ENCODE measurements at places on chromosomes 6 and 20.

DNA sequence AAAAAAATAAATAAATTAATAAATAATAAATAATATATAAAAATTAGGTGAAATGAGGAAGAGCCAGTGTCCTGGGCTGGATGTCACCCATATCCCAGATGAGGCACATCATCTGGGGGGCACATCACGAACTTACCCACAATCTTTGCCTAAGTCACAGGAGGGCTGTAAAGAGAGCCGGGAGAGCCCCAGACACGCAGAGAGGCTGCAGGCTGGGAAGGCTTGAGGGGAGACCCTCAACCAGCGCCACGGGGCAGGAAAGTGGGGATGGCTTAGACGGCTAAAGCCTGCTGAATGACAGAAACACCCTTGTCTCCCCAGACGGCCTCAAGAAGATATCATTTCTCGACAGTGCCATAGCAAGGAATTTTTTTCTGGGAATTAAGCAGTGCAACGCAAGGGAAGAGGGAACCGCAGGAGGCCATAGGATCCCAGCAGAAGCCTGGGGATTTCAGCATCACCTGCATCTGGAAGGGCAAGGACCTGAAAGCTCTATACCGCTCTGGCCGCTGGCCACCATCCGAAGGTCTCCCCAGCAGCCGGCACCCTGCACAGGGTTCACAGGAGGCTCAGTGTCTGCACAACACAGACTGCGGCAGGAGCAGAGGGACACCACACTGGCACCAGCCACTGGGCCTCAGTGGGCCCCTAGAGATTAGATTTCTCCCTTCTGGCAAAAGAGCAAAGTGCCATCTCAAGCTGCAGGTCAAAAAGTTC lies 22.8 kb upstream of the NXT1 start:
- DNase-seq = no peak

DNA sequence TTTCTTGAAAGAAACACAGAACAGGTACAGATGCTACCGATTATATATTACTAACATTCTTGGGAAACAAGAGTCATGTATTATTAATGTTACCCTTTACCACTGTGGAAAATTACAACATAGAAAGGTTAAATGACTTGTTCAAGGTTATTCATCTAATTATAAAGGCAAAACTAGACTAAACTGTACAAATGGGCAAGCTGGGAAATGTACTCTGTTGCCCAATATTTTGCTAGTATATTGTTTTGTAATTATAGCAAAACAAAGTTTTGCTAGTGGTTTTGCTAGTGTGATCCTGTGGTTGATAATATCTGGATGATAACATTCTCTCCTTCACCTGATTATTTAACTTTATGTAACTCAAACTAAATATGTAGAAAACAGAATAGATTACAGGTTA lies 96.5 kb downstream of the TINAG start:
- DNase-seq = no peak

GRCh38 chr6:132361101-132361500 lies 40.2 kb downstream of the MOXD1 start:
- no peak for DNase-seq

DNA sequence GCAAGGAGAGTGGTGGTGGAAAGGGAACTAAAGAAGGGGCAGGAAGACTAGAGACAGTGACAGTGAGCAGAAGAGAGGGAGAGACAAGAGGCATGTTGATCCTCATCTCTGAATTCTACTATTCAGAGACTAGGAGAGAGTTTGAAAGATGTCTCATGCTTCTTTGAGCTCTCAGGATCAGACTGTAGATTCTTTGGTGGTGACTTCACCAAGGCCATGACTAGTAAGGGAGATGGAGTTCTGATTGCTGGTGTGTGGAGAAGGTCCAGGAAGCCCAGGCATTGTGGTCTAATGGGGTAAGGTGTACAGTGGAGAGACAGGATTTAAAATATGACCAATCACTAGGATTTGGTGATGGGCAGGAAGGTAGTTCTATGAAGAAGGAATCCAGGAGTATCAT lies 713 bp downstream of the WFDC9 start:
- no peak for DNase-seq

GRCh38 chr6:163771180-163771579 lies 356.7 kb downstream of the QKI start:
- no peak for DNase-seq

DNA sequence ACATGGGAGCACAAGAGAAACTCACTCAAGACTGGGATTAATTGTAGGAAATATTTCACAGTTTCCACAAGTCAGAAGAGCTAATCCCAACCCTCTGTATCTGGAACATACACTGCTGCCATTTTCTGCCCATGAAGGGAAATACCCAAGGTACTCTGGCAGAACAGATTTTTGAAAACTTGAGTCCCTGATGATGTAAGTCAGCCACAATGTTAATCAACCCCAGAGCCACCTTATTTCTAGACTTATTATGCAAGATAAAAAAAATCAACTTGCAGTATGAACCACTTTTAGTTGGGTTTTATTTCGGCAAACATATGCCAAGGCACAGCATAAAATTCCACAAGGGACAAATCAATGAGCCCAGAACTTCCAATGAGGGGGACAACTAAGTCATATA lies 141.5 kb downstream of the LY86 start:
- DNase-seq = no peak

- no peak for DNase-seq
These were observed 172.7 kb downstream of the MRPL14 start for GRCh38 chr6:43954311-43955131.

- no peak for DNase-seq
These were observed 81.2 kb upstream of the TRAF3IP2 start for GRCh38 chr6:111686932-111687266.

GRCh38 chr6:34239500-34239825 lies 2.8 kb downstream of the HMGA1 start:
- no peak for DNase-seq

DNA sequence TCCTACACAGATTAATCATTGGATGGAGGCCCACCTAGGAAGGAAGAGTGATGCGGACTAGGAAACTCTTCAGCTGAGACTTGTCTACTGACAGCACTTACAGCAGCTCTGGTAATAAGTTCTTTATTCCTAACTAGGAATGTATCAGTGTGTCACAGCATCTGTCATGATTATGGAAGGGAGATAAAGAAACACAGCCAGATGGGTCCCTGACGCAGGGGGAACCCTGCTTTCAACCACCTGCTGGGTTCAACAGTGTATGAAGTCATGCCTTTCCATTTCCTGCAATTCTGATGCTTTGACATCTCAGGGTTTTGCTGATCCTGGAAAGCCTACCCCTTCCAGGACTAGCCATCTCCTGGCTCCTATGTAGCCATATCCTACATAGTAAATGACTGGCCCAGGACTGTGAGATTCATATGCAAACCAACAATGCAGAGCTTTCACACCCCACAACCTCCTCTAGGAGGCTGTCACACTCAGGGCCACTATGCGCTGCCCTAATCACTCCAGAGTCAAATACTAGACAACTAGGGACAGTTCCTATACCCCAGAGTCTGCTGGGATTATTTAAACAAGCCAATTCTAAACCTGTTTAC lies 29.0 kb upstream of the MANEA start:
- no peak for DNase-seq

- no peak for DNase-seq
These were observed 26.7 kb downstream of the MDN1 start for GRCh38 chr6:89792881-89793280.

DNA sequence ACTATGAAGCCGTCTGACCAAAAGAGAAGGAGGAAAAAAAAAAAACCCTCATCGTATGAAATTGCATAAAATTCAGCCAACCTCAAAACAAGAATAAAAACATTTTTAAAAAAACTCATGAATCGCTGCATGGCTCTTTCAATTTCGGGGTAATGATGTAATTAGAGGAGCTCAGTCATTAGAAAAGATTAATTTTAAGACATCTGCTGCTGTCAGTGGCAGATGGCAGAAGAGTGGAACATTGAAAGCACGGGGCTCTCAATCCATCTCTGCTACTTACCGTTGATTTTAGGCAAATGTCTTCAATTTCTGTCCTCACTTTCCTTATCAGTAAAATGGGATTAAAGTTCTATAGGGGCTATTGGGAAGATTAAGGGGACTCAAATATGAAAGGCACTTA lies 79.1 kb downstream of the EYA2 start:
- DNase-seq = no peak

- no peak for DNase-seq
These were observed 57.0 kb downstream of the FRK start for GRCh38 chr6:116003668-116004067.

DNA sequence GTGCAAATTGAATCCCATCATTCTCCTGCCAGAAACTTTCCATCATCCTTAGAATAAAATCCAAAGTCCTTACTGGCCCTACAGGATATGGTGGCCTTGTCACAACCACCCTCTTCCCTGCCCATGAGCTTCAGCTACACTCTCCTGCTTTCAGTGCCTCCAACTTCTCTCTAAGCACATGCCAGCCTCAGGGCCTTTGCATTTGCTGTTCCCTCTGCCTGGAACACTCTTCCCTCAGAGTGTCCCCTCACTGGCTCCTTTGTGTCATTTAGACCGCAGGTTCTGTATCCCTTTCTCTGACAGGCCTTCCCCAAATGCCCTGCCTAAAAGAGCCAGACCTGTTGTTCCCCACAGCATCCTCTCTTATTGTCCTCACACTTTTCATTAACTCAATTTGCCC lies 18.2 kb downstream of the HCK start:
- no peak for DNase-seq

- no peak for DNase-seq
These were observed 24.2 kb downstream of the MDGA1 start for GRCh38 chr6:37673436-37673835.

GRCh38 chr20:35588397-35588796 lies 27.2 kb upstream of the SPAG4 start:
- no peak for DNase-seq

- DNase-seq = no peak
These were observed 489.3 kb upstream of the FLRT3 start for GRCh38 chr20:14826543-14827313.

- no peak for DNase-seq
These were observed 112.7 kb downstream of the ZNF217 start for GRCh38 chr20:53480913-53481312.

GRCh38 chr6:90459225-90459758 lies 127.6 kb downstream of the MAP3K7 start:
- DNase-seq = no peak

GRCh38 chr6:122347751-122348150 lies 51.7 kb upstream of the HSF2 start:
- DNase-seq = no peak

DNA sequence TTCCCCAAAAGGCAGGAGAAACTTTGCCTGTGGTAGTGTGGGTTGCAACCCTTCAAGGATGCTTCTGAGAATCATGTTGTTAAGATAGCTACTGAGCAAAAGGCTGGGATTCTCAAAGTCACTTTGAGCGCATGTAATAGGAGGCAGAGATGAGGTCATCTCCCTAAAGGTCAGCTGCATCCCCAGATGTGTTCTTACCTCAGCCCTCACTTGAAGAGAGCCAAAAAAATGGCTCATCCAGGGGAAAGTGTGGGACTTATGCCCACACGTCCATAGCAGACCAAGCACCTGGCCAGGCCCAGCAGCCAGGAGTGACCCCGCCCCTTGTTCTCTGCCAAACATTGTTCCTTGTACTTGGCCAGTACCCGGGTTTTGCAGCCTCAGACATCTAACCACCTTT lies 187.0 kb upstream of the BMP2 start:
- no peak for DNase-seq

- no peak for DNase-seq
These were observed 18.2 kb downstream of the SNAP25 start for GRCh38 chr20:10236540-10237533.

DNA sequence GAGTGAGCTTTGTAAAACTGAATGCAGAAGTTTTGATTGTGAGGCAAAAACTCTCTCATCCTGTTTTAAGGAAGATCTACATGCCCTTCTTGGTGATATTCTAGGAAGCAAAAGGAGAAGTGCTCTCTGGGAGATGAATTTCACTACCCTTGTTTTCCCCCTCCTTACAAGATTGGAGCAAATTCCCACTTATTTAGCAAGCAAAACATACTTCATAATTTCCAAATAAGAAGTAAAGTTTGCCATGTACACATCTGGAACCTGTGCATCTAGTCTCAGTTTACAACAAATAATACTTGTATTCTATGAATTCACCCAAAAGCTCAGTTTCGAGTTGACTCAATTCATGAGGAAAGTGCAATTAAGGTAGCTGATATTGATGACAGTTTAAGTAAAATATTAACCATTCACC lies 27.6 kb upstream of the IFNGR1 start:
- no peak for DNase-seq

- DNase-seq = no peak
These were observed at the start of gene PHACTR3 for GRCh38 chr20:59603781-59604541. PHACTR3 (plus strand) TSS chr20:59604540; CDS start chr20:59605015, 475 bp downstream.

DNA sequence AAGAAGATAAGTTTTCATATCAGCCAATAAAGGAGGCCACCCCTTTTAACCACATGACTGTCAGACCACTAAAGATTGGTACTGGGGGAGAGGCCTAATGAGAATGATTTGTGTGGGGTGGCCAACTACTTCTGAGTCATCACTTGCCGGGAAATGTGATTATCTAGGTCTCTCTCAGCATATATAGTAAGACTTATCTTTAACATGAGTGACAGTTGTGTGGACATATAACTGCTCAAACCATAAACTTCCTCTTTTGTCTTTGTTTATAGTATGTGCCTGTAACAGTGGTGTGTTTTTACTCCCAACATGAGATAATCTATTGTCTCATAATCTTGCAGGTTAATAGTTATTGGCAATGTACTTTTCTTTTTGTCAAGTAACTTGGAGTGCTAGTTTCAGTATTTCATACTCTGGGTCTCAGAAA lies 312.4 kb downstream of the CDKAL1 start:
- no peak for DNase-seq

- no peak for DNase-seq
These were observed 16.0 kb downstream of the MARCKS start for GRCh38 chr6:113873043-113873667.

DNA sequence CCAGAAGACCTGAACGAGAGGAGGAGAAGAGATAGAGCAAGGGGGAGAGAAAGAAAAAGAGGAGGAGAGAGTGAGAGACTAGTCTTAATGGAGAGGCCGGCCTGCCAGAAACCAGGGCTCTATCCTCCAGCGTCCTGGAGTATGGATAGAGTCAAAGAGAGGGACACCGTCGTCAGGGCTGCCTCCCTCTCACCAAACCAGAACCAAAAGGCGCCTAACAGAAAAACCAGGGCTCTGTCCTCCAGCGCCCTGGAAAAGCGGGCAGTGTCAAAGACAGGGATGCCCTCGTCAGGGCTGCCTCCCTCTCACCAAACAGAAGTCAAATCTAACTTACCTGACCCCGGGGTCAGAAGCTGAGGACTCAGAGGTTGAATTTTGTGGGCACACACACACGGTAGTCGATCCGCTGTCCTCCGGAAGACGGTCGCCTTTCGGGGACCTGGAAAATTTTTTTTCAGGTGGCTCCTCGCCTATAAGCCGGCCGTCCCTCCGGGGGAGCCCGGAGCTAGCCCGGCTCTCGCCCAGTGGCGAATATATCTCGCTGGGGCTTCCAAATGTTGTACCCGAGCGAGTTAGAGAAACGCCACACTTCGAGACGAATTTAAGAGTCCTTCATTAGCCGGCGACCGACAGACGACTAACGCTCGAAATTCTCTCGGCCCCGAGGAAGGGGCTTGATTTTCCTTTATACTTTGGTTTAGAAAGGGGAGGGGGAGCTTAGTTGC lies 148.2 kb downstream of the TRIM27 start:
- DNase-seq = no peak

DNA sequence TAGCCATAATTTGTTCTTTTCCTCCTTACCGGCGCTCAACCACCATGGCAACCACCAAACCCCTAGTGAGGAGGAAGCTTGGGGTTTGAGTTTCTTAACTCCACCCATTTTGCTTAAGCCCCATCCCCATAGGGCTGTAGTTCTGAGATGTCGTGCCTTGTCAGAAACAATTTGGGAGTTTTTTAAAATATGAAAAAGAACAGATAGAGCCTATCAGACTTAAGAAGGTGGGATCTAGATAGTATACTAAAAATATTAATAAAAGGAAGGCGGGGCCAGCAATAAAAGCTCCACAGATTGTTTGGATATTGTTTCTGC lies 5.6 kb downstream of the BRD2 start:
- no peak for DNase-seq
